ENCODE measurements at places on chromosomes 12 and 14.

DNA sequence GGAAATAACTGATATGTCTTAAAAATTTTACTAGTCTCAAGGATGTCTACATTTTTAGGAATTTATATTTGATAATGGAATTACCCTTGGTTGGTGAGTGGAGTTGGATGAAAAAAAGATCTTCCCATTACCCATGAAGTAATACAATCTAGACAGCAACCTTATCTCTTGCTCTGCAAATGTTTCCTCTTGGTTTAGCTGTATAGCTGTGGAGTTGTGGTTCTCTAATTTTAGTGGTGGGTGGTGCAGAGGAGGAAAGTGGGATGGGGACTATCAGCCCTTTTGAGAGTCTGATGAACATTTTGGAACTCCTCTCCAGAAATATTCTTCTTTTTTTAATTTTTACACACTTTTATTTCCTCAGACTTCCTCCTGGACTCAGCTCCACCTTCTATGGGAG, 17.1 kb downstream of the SPX start:
- no peak for DNase-seq

DNA sequence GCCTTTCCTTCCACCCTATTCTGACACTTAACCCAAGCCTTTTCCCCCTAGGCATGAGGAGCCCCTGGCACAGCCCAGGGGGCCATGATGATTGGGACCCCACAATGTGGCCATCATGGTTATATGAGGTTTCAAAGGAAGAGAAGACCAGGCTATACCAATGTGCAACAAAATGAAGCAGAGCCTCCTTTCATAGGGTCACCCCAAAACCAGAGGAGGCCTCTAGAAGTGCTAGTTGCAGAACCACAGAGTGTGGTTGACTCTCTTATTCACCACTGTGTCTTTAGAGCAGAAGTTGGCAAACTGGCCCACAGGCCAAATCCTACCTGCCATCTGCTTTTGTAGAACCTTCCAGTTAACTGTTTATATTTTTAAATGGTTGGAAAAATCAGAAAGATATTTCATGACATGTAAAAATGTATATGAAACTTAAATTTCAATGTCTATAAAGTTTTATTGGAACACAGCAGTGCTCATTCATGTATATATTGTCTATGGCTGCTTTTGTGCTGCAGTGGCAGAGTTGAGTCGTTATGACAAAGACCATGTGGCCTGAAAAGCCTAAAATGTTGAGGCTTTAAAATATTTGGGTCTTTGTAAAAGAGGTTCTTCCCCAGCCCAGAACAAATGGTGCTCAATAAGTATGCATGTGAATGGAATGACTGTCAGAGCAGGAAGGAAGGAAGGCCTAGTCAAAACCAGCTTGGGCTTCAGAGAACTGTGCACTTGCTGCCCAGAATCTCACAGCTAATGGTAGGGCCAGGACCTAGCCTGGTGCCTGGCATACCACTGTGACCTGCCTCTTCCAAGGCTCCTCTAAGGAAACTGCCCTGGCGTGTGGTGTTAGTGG, 49.2 kb downstream of the SUSD6 start:
- no peak for DNase-seq

DNA sequence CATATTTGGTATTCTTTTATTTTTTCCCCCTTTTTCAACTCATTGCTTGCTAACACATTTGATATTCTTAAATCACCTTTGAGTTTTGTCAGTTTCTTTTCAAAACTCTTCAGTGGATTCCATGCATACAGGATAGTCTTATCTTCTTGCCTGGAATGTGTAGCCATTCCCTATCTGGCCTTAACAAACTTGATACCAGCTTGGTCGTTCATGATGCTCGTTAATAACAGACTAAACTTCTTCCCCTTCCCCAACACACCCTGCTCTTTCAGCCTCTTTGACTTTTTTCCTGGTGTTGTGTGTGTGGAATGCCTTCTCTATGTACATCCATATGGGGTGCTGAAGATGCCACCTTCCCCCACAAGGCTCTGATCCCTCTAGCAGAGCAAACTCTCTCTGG, 17.7 kb upstream of the CALM1 start:
- no peak for DNase-seq

GRCh38 chr12:1593174-1594005, 991 bp downstream of the FBXL14 start:
- DNase-seq, result no peak

DNA sequence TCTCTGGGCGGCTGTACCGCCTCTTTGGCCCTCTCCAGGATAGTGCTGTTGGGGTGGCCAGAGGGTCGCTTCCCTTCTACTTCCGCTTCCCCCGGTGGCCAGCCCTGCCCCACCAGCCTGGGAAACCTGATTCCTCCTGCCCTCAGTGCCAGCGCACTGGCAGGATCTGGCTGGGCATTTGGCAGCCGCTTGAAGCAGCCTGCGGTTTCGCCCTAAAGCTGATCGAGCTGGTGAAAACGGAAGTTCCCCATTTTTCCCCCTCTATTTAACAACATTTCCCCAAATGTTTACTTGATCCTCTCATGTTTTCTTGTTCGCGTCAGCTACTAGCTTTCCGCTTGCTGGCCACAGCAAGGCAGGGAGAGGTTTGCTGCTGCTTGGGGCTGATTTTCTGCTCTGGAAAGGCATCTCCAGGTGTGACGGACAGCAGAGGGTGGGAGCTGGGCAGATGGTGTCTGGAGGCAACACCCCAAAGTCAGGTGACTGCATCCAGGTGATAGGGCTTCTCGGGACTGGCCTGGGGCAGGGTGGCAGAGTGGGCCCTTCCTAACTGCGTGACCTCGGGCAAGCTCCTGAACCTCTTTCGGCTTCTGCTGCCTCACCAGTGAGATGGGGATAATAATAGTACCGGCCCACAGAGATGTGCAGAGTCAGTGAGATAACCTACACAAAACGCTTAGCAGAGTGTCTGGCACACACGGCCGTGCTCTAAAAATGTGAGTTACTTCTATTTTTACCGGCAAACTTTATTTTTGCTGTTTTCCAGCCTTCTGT, 53.1 kb downstream of the TSPAN9 start:
- no peak for DNase-seq

DNA sequence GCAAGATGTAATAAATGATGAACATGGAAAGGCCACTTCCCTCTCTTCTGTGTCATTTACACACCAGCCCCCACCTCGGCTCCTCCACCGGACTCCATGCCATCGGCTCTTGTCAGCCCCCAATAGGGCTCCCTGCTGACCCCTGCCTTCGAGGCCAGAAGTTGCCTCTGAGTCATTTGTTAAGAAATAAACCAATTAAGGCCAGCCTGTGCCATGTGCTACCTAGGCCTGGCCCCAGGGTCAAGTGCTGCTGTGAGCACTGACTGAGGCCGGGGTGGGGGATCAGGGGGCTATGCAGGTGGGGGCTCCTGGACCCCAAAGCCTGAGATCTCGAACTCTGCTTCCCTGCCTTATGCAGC, 53.2 kb downstream of the TESC start:
- DNase-seq, result no peak

GRCh38 chr14:99271221-99271941, 616 bp downstream of the BCL11B start:
- no peak for DNase-seq

- no peak for DNase-seq
Measured at GRCh38 chr14:79118291-79118690, 948.1 kb downstream of the NRXN3 start.

GRCh38 chr12:76976777-76977382, 88.5 kb downstream of the E2F7 start:
- no peak for DNase-seq

DNA sequence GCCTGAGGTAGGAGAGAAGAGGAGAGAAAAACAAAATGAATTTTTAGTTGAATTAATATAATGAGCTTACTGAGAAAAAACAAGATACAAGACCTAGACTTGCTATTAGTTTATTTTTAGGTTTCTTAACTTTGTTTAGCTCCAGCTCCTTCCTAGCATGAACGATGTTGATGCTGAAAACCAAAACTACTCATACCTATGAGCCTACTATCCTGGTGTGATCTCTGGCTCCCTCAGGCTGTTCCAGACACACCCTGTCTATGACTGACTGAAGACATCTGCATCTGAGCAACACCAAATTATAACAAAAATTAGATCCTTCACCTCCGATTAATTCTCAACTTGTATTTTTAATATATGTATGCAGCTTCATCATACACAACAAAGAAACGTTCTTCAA, 190.4 kb downstream of the SLC5A8 start:
- no peak for DNase-seq

DNA sequence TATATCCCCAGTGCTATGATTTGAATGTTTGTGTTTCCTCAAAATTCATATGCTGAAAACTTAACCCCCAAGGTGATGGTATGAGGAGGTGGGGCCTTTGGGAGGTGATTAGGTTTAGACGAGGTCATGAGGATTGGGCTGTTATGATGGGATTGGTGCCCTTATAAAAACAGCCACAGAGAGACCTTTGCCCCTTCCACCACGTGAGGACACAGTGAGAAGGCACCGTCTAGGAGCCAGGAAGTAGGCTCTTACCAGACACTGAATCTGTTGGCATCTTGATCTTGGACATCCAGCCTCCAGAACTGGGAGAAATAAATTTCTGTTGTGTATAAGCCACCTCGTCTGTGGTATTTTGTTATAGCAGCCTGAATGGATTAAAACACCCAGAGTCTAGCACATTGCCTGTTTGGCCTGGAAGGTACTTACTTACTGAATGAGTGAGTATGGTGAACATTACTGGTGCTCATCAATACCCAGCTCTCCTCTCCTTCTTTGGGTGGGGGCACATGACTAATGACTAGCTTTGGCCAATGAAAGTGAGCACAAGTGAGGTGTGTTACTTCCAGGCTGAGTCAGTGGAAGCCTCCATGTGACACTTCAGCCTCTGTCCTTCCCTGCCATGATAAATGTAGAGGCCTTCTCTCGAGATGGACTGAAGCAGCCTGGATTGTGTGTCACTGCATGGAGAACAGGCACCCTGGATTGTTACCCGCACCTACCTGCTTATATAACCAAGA, 72.4 kb upstream of the CHST11 start:
- DNase-seq, result no peak

DNA sequence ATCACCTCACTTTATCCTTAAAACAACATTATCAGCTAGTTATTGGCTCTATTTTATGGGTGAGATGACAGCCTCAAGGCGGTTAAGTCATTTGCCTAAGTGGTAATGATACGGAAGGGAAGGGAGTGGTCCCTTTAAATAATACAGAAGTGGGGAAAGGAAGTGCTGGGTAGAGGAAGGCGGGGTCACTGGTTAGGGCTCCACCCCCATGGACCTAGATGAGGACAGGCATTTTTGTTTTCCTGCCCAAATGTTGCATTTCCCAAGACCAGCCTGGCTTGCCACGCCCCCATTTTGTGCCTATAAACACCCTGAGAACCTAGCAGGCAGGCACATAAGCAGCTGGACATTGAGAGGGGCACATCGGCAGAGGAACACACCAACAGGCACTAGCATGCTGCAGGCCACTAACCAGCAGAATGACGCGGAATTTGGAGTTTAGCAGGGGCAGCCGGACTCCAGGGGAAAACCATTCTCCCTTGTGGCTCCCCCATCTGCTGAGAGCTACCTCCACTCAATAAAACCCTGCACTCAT, 100.9 kb downstream of the EPS8 start:
- DNase-seq, result no peak

- DNase-seq, result no peak
Measured at GRCh38 chr12:68621472-68622081, 10.9 kb downstream of the RAP1B start.

DNA sequence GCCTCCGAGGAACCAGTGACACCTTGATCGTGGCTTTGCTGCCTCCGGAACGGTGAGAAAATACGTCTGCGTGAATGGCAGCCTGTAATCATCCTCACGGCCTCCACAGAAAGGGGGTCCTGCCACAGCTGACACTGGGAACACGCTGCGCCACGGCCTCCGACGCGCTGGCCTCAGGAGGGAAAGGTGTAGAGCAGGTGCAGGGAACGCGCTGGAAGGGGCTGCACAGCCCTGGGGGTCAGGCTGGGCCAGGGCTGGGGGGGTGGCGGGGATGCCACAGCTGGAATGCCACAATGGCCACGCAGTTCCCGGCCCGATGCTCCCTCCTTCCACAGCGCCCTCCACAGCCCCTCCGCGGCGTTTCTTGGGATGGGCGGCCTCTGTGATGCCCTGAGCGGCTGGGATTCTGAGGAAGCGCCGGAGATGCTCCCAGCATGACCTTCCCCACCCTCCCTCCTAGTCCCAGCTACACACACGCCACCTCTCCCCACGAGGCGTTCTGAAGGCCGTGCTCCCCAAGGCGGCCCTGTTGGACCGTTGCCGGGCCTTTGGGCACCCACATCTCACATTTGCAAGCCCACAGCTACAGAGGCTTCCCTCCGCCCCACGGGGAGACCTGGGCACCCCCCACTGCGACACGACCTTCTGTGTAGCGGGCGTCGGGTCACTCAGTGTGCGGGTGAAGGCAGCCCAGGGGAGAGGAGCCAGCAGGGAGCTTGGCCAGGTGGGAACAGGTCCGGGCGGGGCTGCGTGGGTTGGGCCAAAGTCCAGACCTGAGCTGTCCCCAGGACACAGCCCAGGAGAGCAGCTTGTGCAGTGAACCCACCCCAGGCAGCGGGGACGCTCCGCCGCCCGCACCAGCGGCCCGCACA, 31.8 kb upstream of the GALNT9 start:
- no peak for DNase-seq

- DNase-seq, result no peak
Measured at GRCh38 chr12:26845057-26845666, 12.2 kb upstream of the ITPR2 start.

DNA sequence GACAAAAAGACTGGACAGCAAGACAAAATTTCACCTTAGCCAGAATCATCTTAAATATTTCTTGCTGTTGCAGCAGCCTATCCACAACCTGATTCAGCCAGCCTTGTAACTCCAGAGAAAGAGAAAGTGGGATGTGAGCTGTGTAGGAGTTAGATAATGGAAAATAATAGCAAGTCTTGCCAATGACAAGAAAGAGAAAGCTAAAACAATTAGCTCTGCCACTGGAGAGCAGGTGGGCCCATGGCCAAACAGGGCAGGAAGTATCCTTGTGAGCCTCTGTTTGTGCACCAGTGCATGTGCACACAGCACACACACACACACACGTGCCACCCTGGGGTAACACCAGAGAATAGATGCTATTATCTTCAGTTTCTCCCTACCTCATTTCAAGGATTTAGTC, 106.0 kb upstream of the CCDC196 start:
- DNase-seq, result no peak

DNA sequence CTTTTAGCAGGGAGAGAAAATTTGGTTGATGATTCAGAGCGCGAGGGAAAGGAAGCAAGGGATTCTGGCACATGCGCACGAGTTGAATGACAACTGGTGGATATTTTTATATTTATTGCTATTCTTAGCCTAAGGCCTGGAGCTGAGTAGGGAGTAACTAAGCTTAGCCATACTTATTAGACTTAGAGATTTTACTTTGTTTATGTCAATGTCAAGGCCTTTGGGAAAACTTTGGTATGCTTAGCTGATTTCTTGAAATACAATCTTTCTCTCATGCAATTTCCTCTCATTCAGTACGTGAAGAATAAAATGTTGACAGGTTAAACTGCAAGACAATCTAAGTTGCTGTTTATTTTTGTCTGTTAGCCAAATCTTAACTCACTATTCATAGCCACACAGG, 101.1 kb downstream of the CRADD start:
- peak; percentile 41 for DNase-seq

- DNase-seq, result no peak
Measured at GRCh38 chr12:108629824-108630476, 3.7 kb downstream of the SELPLG start.

- DNase-seq, result no peak
Measured at GRCh38 chr14:76350671-76351070, 25.3 kb upstream of the ESRRB start.
